ENCODE measurements at places on chromosomes 16 and 17.

DNA sequence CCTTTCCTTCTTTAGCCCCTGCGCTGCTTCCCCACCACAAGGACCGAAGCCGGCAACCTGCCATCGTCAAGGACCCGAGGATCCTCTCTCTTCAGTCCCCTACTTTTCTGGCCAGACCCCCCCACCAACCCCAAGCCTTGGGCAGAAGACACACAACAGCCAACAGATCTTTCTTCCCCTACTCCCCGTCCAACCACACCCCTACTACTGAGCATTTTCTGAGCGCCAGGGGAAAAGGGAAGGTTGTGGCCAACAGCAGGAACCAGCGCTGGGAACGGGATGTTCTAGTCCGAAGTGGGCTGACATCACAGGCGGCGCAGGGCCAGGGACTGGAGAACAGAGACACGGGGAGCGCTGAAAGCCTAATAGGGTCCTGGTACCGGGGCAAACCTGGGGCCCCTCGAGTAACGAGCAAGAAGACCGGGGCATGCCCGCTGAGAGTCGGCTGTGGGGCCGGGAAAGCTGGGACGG, 528 bp downstream of the PER1 start:
- no peak for DNase-seq

DNA sequence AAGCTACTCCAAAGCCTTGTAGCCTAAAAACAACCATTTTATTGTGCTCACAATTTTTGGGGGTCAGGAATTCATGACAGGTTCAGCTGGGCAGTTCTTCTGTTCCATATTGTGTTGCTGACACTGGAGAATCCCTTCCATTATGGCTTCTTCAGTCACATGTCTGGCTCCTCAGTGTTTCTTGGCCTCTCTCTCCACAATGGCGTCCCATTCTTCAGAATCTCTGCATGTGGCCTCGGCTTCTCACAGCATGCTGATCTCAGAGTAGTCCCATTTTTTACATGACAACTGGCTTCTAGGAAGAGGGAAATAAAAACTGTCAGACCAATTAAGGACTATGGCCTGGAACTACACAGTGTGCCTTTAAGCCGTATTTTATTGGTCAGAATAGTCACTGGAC, 49.7 kb downstream of the NF1 start:
- no peak for DNase-seq

DNA sequence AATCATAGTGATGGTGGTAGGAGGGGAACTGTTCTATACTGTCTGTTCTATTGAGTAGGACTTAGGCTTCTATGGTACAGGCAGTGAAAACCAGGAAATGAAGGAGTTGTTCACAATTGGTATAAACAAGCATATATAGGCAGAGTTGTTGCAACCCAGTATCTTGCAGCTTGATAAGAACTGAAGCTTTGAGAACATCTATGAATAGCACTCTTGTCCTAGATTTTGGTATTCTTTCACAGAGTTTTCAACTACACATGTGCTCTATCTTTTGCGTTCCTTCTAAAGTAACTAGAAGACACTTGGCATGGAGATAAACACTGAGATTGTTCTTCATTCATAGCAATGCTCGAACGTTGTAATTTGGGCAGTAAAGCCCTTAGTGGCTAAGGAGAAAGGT, 91.8 kb downstream of the KCNJ2 start:
- no peak for DNase-seq

GRCh38 chr17:4554997-4555799, at the start of gene MYBBP1A:
MYBBP1A (minus strand) TSS chr17:4555384; CDS start chr17:4555324, 60 bp downstream.
- peak; percentile 92 for DNase-seq

GRCh38 chr17:73105431-73105830, 12.9 kb upstream of the SLC39A11 start:
- no peak for DNase-seq

DNA sequence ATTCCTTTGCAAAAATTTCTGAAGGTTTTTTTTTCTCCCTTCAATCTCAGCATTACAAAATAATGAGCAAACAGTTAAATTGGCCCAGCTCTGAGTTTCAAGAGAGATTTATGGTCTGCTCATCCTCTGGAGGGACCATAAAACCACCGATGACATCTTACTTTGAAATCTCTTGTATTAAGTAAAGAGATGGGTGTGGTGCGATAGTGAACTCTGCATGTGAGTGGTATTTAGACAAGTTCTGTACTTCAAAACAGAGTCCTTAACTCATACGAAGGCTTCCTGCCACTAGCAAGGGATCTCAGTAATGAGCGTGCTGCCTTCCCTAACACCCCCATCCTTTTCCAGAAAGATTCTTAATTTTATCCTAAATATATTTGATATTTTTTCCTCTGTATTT, 2.1 kb downstream of the FAM20A start:
- no peak for DNase-seq

- peak; percentile 32 for DNase-seq
Observed at GRCh38 chr17:29115961-29116803, 64.0 kb downstream of the MYO18A start.

GRCh38 chr17:44992242-44992939, 24.3 kb upstream of the C1QL1 start:
- no peak for DNase-seq

GRCh38 chr17:61484174-61484573, 32.0 kb downstream of the TBX4 start:
- no peak for DNase-seq

GRCh38 chr17:65314212-65314611, 177.0 kb downstream of the RGS9 start:
- no peak for DNase-seq

DNA sequence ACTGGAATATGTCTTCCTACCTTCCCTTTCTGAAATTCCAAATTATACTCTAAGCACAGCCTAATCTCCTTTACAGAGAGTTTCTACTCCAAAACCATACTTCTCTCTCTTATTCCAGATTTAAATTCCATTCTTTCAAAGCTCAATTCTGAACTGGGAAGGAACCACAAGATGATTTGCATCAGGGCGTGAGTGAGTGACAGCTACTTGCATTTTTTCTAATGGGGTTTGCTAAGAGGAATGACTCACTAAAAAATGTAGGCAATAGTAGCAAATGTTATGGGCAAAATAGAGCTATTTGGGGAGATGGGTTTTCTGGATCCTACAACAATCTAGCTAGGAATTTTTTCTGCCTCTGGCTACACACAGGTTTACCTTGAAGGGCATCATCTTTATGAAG, 244.6 kb upstream of the PSMD7 start:
- DNase-seq: no peak

- no peak for DNase-seq
Observed at GRCh38 chr17:1726626-1727257, 2.2 kb downstream of the WDR81 start.

DNA sequence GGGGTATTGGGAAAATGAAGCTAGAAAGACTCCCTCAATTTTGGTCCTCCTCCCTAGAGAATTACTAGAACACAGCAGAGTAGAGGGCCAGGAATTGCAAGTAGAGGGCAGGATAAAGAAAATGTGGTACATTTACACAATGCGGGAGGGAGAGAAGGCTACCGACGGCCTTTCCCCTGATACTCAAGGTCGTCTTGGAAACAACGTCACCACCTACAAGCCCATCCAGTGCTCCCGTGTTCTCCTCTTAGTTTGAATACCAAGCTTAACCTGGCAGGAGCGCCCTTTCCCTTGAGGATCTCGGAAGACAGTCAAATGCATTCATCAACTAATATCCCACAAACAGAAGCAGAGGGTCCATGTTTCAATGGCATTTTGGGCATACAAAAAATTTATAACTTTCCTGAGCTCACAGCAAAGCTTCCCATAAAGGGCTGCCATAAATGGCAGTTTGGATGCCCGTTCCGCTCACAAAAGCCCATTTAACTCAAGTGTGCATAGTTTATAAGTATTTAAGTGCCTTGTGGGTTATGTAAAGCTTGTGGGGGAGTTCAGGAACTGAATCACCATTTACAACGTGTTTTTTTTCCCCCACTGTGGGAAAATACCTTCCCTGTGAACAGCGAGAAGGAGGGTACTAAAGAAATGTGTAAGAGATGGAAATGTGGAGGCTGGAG, 414.6 kb downstream of the SLC39A11 start:
- no peak for DNase-seq

DNA sequence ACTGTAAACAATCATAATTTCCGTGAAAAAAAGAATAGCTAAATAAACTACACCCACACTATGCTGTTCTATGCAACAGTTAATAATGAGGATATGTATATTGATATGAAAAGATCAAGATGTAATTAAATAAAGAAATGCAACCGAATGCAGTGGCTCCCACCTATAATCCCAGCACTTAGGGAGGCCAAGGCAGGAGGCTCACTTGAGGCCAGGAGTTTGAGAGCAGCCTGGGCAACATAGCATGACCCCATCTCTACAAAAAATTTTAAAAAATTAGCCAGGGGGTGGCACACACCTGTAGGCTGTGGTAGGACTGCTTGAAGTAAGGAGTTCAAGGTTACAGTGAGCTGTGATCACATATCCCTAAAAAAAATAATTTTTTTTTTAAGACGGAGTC, 14.9 kb downstream of the CENPV start:
- DNase-seq: no peak

GRCh38 chr17:65742403-65743307, 181.2 kb upstream of the AXIN2 start:
- no peak for DNase-seq

DNA sequence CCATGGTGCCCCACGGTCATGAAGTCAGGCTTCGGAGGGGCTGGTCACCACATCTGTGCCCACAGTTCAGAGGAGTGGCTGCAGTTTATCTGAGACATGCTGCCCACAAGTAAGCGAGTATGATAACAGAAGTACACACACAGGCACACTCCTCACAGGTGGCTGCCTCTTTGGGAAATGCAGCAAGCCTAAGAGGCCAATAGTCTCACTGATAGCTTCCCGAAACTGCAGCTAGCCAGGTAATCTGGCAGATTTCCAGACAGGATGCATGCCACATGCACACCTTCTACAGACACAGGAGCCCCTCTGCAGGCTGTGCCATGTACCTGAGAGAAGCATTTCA, 12.6 kb upstream of the GFOD2 start:
- DNase-seq: no peak

GRCh38 chr17:61996916-61997605, 68.0 kb downstream of the MED13 start:
- DNase-seq: no peak

GRCh38 chr17:7873051-7873450, 15.2 kb downstream of the CYB5D1 start:
- DNase-seq: no peak

- DNase-seq: no peak
Observed at GRCh38 chr17:64096037-64096436, 33.9 kb downstream of the ERN1 start.

- DNase-seq: no peak
Observed at GRCh38 chr16:8505327-8505991, 84.9 kb downstream of the TMEM114 start.

DNA sequence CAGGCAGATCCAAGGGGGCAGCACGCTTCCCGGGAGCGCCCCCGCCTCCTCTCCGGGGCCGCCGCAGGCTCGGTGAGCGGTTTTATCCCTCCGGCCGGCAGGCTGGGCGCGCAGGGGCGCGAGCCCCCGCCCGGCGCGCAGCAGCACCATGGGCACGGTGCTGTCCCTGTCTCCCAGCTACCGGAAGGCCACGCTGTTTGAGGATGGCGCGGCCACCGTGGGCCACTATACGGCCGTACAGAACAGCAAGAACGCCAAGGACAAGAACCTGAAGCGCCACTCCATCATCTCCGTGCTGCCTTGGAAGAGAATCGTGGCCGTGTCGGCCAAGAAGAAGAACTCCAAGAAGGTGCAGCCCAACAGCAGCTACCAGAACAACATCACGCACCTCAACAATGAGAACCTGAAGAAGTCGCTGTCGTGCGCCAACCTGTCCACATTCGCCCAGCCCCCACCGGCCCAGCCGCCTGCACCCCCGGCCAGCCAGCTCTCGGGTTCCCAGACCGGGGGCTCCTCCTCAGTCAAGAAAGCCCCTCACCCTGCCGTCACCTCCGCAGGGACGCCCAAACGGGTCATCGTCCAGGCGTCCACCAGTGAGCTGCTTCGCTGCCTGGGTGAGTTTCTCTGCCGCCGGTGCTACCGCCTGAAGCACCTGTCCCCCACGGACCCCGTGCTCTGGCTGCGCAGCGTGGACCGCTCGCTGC, 832 bp downstream of the CDK5R1 start:
- DNase-seq: no peak

- no peak for DNase-seq
Observed at GRCh38 chr16:57152096-57153093, 33.4 kb downstream of the PSME3IP1 start.

DNA sequence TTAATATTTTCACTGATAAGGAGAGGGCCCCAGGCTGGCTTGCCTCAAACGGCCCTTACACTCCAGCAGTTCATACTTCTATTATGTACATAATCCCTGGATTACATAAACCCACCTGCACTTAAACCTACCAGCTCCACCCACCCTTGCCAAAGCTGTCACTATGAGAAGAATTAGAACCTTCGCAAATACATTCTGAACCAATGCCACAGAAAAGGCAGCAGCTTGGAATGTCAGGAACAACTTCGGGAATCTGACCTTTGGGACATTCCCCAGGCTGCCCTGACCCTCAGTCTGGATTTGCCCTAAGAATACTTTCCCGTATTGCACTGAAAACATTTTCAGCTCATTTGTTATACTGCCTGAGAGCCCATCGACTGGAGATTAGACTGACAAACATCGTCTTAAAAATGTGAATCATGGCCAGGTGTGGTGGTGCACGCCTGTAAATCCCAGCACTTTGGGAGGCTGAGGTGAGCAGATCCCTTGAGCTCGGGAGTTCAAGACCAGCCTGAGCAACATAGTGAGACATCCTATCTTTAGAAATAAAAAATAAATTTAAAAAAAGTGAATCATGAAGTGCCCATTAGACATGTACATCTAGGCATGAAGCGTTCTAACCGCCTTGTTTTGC, 21.0 kb upstream of the SEC14L1 start:
- no peak for DNase-seq

- no peak for DNase-seq
Observed at GRCh38 chr17:17957584-17957916, 14.7 kb downstream of the TOM1L2 start.

DNA sequence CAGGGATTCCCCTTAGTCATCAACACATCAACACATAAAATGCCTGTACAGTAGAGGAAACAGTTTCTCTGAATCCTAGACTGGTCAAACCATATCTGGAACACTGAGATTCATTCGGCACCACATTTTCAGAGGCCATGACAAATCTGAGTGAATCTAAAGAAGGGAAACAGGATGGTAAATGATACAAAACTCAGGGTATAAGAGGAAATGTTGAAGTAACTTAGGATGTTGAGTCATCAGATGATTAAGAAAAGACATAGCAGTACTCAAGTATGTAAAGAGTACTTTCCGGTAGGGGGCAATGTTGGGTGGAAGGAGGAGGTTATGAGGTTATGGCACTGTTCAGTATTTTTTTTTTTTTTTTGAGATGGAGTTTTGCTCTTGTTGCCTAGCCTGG, 358.5 kb upstream of the PMFBP1 start:
- no peak for DNase-seq

- DNase-seq: no peak
Observed at GRCh38 chr16:88859381-88860091, 2.6 kb downstream of the TRAPPC2L start.

DNA sequence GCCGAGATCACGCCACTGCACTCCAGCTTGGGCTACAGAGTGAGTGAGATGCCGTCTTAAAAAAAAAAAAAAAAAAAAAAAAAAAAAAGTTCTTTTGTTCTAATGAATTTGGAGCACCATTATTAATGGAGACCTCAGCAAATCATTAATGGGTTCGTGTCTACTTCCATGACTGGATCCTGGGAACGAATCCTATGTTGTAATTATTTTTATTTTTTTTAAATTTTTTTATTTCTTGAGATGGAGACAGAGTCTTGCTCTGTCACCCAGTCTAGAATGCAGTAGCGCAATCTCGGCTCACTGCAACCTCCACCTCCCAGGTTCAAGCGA, 30.7 kb downstream of the SPOP start:
- DNase-seq: no peak

GRCh38 chr17:79836510-79836971, 2.7 kb downstream of the CBX4 start:
- DNase-seq: no peak

- DNase-seq: no peak
Observed at GRCh38 chr17:36149296-36149820, 27.1 kb downstream of the TBC1D3B start.
